ENCODE measurements at places on chromosomes 16 and 17. TPM values are rescaled to one million over a fixed set of nuclear protein-coding genes. Genes with fewer than 3 reads are reported as not detected.

KRTAP2-2 gene
- polyA plus RNA-seq: not detected

PRR35 gene
- polyA plus RNA-seq: 17.8 TPM

HNF1B gene
- 136 TPM for polyA plus RNA-seq

ZPBP2 gene
- not detected for polyA plus RNA-seq

CIAO2B gene
- 99.3 TPM for polyA plus RNA-seq

ANKFN1 gene
- polyA plus RNA-seq: 0.89 TPM

SLFN12 gene
- 20.2 TPM for polyA plus RNA-seq

ITGAD gene
- polyA plus RNA-seq: 0.46 TPM

SYNGR3 gene
- polyA plus RNA-seq: 2.1 TPM

TEX14 gene
- 1.3 TPM for polyA plus RNA-seq

RPRML gene
- not detected for polyA plus RNA-seq

TBC1D3C gene
- polyA plus RNA-seq: not detected

TEKT3 gene
- 2.3 TPM for polyA plus RNA-seq
